ENCODE measurements at places on chromosomes 3 and 15.
A peak's percentile ranks its signal among the peaks of the same experiment; 100 is the strongest.

DNA sequence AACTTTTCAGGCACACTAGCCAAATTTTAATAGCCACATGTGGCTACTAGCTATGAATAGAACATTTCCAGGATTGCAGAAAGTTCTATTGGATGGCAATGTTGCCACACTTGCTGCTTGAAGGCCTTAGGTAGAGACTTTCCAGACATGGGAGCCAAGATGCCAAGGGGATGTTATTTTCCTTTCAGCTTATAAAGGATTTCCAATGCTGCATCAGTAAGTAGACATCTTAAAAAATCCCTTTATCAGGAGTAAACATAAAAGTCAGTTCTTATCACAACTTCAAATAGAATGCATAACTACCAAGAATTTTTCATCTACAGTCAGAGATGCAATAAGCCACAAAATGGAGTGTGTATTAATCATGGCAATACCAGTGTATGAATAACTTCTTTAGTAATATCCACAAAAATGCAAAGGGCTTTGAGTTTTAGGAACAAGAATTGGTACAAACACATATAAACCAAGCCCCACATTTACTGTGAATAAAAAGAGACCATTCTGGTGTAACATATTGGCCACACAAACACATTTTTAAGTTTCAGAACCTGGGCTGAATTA is 457.1 kb upstream of the ADAMTS9 start:
- no peak for DNase-seq

- no peak for DNase-seq
Observed at GRCh38 chr15:78457101-78457500, 19.1 kb downstream of the IREB2 start.

DNA sequence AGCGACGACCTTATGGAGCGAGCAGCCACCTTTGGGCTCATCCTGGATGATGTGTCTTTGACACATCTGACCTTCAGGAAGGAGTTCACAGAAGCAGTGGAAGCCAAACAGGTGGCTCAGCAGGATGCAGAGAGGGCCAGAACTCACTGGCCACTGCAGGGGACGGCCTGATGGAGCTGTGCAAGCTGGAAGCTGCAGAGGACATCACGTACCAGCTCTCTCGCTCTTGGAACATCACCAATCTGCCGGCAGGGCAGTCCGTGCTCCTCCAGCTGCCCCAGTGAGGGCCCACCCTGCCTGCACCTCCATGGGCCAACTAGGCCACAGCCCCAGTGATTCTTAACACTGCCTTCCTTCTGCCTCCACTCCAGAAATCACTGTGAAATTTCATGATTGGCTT is 10.4 kb downstream of the NR1I2 start:
- no peak for DNase-seq

DNA sequence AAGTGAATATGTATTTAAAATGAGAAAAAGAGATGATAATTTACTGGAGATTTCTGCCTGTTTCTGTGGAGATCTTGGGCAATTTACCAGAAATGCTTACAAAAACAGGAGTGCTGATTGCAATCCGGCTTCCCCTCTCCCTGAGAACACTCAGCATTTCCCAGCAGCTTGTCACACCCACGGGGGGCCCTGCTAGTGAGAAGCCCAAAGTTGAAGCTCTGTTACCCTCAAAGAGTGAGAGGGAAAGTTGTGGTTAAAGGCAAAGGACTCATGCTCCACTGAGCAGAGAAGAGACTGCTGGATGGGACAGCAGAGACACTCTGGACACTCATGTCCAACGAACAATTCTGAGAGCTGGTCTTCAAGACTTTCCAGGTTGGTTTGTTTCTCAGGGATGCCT is 2.9 kb downstream of the MCTP2 start:
- peak; percentile 46 for DNase-seq

DNA sequence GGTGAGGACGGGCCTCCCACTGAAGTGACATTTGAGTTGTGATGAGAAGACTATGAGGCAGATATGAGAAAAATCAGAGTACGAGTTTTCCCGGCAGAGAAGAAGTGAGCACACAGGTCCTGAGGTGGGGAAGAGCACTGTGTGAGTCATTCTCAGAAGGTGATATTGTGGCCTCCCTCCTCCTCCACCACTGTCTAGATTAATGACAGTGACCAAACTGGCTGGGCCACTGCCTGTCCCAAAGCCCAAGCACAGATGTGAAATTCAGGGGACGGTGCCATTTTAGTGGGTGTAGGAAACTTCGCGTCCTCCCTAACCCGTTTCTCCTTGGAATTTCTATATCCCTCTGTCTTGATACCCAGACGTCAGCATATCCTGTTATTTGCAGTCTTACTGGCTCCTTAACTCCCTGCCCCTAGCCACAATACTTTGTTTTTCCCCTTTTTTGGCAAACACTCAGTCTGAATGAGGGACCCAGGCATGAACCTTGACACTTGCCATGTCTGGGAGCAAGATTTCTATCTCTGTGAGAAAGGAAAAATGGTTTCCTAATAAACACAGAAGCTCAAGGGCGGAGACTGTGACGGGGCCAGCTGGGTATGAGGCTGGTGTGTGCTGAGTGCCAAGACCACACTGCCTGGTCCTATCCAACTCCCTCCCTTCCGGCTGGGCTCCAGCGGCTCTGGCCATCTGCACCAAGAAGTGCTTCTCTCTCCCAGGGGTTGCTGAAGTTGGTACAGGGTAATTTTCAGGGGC is 15.2 kb downstream of the PRICKLE2 start:
- no peak for DNase-seq

GRCh38 chr3:182323898-182324297 is 469.4 kb upstream of the ATP11B start:
- DNase-seq = no peak

GRCh38 chr15:35064576-35065190 is 20.4 kb downstream of the NANOGP8 start:
- DNase-seq = no peak

- DNase-seq = no peak
Observed at GRCh38 chr15:101031213-101031612, 112.1 kb downstream of the LRRK1 start.

- DNase-seq = no peak
Observed at GRCh38 chr3:169931747-169932520, 20.6 kb downstream of the SAMD7 start.

DNA sequence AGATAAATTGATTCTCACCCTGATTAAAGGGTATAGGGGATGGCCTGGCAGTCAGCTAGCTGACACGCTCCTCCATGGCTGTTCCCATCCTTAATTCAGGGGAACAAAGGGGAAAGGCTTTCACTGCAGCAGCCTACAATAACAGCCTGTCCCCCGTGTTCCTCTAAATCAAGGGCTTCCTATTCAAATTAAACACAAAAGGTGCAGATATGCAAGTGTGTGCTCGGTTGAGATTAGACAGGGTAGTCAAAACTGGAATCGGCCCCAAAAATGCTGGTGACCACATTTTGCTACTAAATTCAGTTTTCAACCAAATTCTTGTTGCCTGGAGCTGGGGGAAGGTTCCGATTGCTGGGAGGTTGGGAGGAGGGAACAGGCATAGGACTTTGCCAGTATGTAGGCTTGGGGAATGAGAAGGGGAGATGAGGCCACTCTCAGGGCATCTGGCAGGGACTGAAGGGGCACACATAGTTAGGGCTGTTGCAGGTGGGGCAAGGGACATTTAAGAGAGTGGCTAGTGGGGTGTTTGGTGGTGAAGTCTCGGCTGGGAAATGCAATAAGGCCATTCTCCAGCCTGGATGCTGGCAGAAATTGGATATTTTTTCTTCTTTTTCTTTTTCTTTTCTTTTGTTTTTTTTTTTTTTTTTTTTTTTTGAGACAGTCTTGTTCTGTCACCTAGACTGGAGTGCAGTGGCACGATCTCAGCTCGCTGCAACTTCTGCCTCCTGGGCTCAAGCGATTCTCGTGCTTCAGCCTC is 32.9 kb upstream of the CTSH start:
- no peak for DNase-seq

- DNase-seq = no peak
Observed at GRCh38 chr15:79539401-79539800, 107.3 kb downstream of the MINAR1 start.

DNA sequence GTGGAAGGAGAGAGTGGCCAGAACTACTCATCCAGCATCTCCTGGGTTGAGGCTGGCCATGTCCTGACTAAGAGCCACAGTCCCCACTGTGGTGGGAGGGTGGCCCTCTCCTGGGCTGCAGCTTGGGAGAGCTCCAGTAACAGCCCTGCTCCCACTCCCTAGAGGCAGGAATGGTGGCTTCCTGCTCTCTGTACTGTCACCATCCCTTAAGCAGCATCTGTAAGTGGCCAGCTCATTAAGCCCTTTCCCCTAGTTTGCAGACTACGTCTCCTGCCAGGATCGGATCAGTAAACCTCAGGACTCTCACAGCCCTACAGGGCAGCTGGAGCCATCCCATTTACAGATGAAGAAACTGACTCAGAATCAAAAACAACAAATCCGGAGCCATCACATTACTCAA is 30.5 kb downstream of the DNAJB8 start:
- DNase-seq = no peak

- no peak for DNase-seq
Observed at GRCh38 chr3:57943525-57944495, 64.4 kb upstream of the FLNB start.

- no peak for DNase-seq
Observed at GRCh38 chr3:48739617-48739954, 22.6 kb upstream of the IP6K2 start.

GRCh38 chr15:93865586-93865985 is 365.8 kb upstream of the MCTP2 start:
- DNase-seq = no peak

DNA sequence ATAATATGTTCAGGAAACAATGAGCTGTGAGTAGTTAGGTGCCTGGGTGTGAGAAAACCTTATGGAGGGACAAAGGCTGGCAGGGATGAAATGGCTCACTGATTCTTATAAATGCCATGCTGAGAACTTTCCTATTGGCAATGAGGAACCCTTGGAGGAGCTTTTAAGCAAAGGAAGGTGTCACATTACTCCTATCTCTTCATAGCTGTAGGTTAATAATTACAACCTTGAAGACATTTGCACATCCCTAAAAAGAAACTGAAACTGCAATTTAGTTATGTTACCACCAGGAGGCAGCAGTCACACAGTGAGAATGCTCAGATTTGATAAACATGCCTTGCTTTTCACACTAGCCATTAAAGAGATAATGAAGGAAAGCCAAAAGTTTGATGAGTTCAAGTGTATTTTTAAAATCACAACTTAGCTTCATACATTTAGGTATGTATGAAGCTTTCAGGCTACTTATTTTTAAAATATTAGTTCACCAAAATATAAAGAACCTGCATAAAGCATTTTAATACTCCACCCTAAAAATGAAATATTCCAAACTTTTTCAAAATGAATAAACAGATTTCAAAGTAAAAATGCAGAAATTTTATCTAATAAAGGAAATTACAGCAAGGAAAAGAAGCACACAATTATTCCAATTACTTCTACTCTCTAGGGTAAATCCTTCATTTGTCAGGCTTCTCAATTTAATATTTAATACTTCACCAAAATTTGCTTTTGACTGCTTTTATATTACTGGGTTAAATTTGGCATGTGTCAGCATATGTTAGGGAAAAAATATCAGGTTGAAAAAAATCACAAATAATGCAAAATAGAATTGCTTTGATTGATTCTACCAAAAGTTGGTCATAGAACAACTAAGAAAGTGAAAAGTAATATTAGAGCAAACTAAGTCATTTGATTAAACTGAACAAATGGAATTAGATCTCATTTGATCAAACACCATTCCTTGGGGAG is 136.9 kb upstream of the SLC2A2 start:
- DNase-seq = peak; percentile 57

DNA sequence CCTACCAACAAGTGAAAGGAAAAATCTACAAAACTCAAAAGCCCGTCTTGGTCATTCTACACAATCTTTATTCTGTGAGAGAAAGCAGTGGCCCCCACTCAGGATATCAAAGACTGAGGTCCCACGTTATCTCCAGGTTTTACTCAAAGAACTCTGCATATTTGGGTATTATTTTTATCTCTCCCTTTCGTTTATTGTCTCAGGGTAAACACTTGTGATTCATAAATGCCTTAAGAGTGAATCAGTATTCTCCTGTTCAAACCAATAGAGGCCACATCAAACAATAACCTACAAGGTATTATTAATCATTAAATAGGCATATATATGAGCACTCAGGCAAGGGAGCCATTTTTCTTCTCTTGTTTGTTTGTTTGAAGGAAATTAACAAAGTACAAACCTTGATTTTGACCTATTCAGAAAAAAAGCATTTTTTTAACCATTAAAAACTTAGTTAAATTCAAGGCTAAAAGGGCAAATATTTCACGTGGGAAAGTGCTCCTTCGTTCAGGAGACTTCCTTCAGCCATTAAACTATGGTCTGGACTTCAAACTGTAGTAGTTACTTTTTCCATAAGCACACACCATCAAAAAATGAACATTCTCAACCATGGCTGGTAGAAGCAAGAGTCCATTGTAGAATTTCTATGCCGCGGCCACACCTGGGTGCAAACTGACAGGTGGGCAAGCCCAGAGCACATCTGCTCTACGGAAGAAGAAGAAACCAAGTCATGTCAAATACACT is 13.9 kb upstream of the HES1 start:
- DNase-seq = no peak

- no peak for DNase-seq
Observed at GRCh38 chr3:49133226-49133951, 539 bp upstream of the LAMB2 start.

DNA sequence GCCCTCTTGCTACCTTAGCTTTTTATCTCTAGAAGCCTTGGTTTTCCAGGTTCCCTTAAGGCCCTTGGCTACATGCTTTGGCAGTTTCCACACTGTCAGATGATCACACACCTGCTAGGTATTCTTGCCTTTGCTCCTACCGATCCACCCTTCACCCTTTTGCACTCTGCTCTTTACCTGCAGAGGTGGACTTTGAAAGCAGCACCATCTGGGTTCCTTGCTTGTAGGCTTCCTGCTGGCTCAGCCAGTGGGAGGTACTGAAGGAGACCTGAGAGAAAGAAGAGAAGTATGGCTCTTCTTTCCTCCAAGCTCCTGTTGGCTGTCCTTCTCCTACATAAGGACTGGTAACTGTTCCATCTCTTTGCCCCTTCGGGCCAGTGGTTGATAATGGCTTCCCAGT is 7.3 kb upstream of the ZNF592 start:
- no peak for DNase-seq

- DNase-seq = no peak
Observed at GRCh38 chr3:124043023-124043422, 51.1 kb upstream of the ROPN1 start.

DNA sequence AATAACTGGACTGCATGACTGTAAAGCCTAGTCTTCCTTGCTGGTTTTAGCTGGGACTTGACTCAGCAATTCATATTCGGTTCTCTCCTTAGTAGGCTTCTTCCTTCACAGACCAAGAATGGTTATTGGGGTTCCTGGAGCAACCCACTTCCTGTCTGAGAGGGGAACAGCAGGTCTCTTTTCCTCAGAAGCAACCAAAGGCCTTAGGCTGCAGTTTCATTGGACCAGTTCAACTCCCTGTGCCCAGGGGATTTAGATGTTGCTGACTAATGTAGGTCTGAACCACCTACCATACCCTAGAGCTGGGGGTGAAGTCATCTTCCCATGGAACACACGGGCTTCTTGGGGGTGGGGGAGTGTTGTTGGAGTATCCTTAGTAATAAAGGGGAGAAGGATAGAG is 84.0 kb upstream of the SKOR1 start:
- DNase-seq = no peak

DNA sequence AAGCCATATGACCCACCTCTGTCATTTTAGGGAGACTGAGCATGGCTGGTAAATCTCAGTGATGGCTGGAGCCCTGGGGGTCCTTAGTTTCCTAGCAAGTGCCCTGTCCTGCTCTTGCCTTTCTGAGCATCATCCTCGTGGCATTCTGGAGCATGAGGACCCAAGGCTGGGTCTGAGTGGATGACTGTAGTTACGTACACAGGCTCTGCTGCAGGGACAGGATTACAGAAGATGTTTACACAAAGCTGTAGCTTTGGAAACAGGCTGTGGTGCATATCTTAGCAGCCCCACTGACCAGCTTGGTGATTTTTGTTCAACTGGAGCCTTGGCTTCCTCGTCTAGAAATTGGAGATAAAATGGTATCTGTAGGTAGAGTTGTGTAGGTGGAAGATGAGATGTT is 272.9 kb upstream of the CTDSPL start:
- no peak for DNase-seq

Measured in activated CD4-positive, alpha-beta T cell treated with anti-CD3 and anti-CD28 coated beads, Interleukin-2, Interleukin-4, amounts not matched to agents 100 ng/mL and 50 ng/mL, durations not matched to agents 16 hours and 8 hours (primary cell).